ENCODE measurements at places on chromosomes 6 and 20. TPM values are rescaled to one million over a fixed set of nuclear protein-coding genes. Genes with fewer than 3 reads are reported as not detected.

RIPPLY2 gene
- total RNA-seq = not detected

FAM210B gene
- 18.9 TPM for total RNA-seq

COL19A1 gene
- not detected for total RNA-seq

DLL1 gene
- total RNA-seq = 0.38 TPM

CLDN20 gene
- not detected for total RNA-seq

TSPO2 gene
- 0.51 TPM for total RNA-seq

SFTA2 gene
- not detected for total RNA-seq

MUC21 gene
- total RNA-seq = not detected

PRDM13 gene
- total RNA-seq = not detected

COL9A1 gene
- total RNA-seq = not detected

XKR7 gene
- total RNA-seq = not detected

OPN5 gene
- not detected for total RNA-seq

RAB44 gene
- not detected for total RNA-seq

CTAGE9 gene
- not detected for total RNA-seq
